Chondrocyte (in vitro differentiated cells): ENCODE measurements at places on chromosomes 1 and 21.

DNA sequence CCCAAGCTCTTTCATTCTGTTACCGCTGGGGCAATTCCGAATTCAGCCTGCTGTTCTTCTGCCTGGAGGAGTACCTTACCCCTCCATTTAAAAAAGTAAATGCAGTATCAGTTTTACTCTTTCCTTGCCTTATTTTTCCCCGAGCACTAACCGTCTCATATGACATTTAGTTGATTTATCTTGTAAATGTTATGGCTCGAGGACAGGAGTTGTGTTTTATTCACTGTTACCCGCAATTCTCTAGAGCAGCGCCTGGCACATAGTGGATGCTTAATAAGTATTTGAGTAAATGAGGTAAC is 425 bp upstream of the TADA1 start:
- DNase-seq, result no peak

DNA sequence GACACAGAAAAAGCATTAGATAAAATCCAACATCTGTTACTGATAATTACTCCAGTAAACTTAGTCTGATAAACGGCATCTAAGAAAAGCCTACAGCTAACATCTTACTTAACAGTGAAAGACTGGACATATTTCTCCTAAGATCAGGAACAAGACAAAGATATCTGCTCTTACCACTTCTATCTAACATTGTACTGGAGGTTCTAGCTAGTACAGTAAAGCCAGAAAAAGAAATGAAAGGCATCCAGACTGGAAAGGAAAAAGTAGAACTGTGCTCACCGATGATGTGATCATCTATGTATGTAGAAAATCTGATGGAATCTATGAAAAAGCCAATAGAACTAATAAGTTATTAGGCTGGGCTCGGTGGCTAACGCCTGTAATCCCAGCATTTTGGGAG is 21.7 kb downstream of the NEXN start:
- DNase-seq, result no peak

- no peak for DNase-seq
Observed at GRCh38 chr1:187876775-187877174, 1048.0 kb downstream of the PLA2G4A start.

GRCh38 chr1:177597393-177597792 is 372.5 kb downstream of the SEC16B start:
- no peak for DNase-seq

DNA sequence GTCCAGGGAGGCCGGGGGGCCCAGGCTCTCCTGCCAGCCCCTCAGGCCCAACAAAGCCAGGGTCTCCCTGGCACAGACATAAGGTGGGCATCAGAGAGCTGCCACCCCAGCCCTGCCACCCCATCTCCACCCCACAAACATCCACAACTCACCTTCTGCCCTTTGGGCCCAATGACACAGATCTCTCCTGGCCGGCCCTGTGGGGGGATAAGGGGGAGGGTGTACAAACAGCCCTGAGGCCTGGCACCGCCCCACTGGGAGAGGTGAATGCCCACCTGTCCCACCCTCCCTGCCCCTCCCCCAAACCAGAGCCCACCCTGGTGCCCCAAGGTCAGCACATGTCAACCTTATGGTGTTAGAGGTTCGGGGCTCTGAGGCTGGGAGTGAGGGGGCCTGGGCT is 12.4 kb downstream of the COL16A1 start:
- DNase-seq, result no peak

- DNase-seq, result no peak
Observed at GRCh38 chr1:38079019-38079418, 32.4 kb upstream of the POU3F1 start.

DNA sequence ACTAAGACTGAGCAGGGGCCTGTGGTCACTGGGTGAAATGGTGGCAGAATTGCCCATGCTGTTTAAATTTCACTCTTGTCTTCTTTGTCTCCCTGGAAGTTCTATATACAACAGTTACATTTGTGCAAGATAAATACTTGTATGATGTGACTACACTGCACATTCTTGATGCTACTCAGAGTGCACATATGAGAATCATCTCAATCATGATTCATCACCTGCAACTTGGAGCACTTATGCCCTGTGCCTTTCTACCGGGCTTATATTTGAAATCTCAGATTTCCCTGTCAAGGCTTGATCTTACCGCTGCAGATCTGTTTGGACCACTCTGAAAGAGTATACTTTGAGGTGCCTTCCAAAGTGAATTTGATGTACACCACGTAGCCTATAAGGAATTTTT is 10.6 kb downstream of the PGM1 start:
- DNase-seq, result no peak

GRCh38 chr1:206885341-206886060 is 11.7 kb upstream of the IL24 start:
- DNase-seq, result no peak

- DNase-seq, result no peak
Observed at GRCh38 chr1:186950547-186950946, 121.8 kb downstream of the PLA2G4A start.

DNA sequence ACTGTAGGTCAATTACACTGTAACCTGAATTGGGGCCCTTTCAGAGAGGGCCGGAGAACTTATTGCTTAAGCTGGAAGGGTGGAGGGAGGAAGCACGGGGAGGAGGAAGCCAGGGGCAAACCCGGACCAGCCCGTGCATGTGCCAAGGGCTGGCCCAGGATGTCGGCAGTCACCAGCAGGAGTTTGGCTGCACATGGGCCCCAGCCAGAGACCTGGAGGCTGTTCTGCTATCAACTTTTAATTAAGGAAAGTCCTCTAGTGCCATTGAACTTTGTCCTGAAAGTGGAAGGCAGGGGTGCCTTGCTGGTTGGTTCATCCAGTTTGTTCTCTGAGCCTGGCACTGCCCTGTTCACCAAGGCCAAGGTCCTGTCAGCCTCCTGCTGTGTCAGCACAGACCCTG is 200.8 kb upstream of the VAMP3 start:
- peak; percentile 42 for DNase-seq

GRCh38 chr1:47559944-47560695 is 122.3 kb downstream of the FOXD2 start:
- no peak for DNase-seq

DNA sequence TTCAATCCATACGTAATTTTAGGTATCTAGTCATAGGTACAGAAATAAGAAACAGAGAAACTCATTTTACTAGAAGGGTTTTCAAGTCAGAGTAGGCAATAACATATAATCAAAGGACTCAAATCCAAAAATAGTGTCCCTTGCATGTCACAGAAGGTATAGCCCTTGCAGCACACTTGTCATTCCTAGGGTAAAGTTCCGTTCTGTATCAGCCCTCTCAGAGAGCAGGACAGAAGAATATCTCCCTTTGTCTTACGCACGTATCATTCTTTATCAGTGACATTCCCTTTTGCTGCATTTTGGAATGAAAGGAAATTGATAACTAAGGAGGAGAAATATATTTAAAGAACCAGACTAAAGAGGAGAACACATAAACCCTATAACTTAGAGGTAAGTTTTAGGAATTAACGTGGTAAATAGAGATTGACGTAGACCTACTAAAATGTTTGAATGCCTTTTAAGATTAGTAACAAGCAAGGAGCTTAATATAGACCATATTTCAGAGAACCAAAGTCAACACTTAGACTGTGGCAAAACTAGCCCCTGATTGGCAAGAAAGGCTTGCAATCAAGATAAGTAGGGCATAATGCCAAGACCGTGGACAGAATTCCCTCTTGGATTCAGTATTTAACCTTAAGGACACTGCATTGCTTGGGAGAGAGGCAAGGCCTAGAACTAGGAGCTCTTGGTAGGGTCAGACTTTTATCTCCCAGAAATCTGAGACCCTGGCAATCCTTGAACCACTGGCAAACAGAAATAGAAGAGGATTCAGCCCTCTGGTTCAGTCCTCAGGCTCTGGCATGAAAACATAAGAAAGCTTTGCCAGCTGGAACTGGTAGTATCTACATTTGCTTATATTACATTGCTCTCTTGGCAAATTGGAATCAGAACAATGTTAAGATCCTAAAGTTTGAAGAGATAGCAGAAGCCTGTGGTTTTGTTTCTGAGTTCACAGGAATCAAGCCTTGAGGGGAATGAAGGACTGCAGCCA is 232.1 kb downstream of the ASTN1 start:
- no peak for DNase-seq

GRCh38 chr1:166975361-166976129 is at the start of gene ILDR2:
ILDR2 (minus strand) TSS chr1:166975540; CDS start chr1:166975268, 272 bp downstream.
- DNase-seq, result no peak

DNA sequence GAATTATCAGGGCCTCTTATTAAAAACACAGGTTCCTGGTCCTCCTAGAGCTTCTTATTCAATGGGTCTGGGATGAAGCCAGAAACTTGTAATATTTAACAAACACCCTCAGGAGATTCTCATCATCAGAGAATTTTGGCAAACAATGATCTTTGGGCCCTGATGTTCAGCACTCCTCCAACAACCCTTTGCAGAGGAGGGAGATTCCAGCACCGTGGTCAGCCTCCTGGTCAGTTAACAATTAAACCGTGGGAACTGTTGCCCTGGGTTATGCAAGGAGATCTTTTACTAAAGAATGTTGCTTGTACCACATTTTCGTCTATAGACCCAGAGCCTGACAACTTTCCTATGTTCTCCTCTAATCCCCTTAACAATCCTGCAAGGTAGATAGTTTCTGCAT is 294.4 kb downstream of the PLPP3 start:
- no peak for DNase-seq

- DNase-seq, result no peak
Observed at GRCh38 chr1:161082483-161082882, 6.9 kb downstream of the NECTIN4 start.

DNA sequence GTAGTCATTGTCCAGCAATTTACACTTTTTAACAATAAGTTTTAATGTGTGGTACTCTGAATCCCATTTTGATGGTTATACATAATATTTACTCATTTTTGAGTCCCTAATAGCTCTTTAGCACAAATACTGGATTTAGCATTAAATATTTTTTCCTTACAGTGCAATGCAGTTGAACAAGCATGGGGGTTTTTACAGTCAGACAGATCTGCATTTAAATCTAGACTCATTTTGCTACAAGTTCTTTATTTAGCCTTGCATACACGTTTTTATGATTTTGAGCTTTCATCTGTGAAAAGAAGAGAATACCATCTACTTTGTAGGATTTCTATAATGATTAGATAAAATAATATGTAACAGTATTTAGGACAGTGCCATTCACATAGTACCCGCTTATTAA is 44.0 kb downstream of the PTPRC start:
- no peak for DNase-seq
